ENCODE measurements at places on chromosomes 6 and 20.

DNA sequence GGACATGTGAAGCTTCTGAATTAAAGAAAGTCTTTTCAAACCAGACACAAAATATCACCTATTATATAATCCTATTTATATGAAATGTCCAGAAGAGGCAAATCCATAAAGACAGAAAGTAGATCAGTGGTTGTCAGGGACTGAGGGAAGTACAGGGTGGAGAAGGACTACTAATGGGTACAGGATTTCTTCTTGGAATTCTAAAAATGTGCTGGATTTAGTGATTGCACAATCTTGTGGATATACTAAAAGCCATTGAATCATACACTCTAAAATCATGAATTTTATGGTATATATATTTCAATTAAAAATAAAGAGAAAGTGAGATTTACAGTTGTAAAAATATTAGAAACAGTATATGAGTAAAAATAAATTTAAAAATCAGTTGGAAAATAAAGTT lies 18.7 kb upstream of the MC3R start:
- no peak for DNase-seq

DNA sequence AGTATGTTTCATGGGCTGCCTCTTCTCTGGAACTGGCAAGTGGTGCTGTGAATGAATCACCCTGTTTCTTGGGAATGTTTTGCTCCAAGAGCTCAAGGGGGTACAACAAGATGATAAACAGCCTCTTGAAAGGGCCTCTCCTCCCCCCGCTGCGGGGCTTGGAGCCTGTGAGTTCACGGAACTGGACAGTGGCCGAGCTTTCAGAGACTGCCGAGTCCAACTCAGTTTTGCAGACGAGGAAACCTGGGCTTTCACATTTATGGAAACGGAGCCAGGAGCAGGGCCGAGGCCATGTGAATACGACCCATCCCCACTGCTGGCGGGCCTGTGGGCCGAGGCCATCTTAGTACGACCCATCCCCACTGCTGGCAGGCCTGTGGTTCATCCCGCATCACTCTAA lies 18.2 kb upstream of the SRC start:
- no peak for DNase-seq

DNA sequence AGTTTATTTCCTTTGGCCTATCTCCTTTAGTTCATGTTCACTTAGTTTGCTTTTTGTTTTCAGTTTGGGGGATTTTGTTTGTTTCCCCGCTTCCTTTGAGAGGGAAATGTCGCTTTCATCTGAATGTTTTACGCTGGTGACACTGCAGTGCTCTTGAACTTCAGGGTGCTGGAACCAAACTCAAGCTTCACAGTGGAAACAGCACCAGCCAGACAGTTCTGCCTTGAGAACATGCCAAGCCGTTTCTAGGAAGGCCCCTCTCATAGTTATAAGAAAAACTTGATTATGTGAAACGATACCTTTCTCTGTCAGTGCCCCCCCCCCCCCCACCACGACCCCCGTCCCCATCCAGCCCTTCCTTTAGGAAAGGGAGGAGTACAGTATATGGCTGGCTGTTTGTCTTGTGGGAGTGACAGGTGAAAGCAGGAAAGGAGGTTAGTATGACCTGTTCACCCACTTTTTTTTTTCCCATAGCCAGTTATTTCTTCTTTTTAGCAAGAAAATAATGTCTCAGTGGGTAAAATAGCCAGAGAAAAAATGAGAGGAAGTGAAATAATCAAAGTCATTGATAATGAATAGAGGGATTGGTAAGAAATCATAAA lies 130.1 kb downstream of the LRRC1 start:
- DNase-seq: no peak

DNA sequence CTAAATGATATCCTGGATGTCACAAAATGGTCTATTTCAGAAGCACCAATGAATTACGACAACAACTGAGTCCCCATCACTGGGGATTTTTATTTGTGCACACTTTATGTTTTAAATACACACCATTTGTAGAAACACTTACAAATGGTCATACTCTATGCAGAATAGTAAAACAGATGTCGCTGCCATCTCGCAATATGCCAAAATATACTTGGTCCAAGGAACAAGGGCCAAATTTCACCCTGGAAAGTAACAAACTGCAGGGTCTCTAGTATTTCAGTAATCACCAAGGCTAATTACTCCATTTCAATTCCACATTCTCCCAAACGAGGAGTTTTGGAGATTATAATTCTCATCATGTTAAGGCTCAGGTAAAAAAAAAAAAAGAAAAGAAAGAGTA lies 215.2 kb downstream of the LMBRD1 start:
- no peak for DNase-seq

- DNase-seq: no peak
These were observed 19.3 kb downstream of the COL9A3 start for GRCh38 chr20:62835931-62836861.

- no peak for DNase-seq
These were observed 26.6 kb upstream of the PCMTD2 start for GRCh38 chr20:64228751-64229506.

All from hindlimb muscle (tissue), 1 donor.